ENCODE measurements at places on chromosomes 2 and 18. TPM values are rescaled to one million over a fixed set of nuclear protein-coding genes. Genes with fewer than 3 reads are reported as not detected.

The TXNL1 gene
- 52.0 TPM for total RNA-seq

The C2orf72 gene
- total RNA-seq: 33.5 TPM

The CHCHD5 gene
- 3.8 TPM for total RNA-seq

The MOGAT1 gene
- total RNA-seq: not detected

The SAP130 gene
- total RNA-seq: 11.0 TPM

The USP37 gene
- total RNA-seq: 43.8 TPM

The ENOSF1 gene
- 5.9 TPM for total RNA-seq

The STARD6 gene
- total RNA-seq: not detected

The NGEF gene
- 33.5 TPM for total RNA-seq

The ZSWIM2 gene
- 0.63 TPM for total RNA-seq

The CYP27C1 gene
- 3.1 TPM for total RNA-seq

The STAT4 gene
- total RNA-seq: 6.3 TPM

The C2orf81 gene
- 1.6 TPM for total RNA-seq

The LCT gene
- total RNA-seq: not detected

The CFAP65 gene
- total RNA-seq: 0.63 TPM

The MEIS1 gene
- 27.5 TPM for total RNA-seq

The DSG4 gene
- total RNA-seq: not detected

The ZNF516 gene
- total RNA-seq: 21.9 TPM

The CDK15 gene
- not detected for total RNA-seq

The LYG2 gene
- total RNA-seq: not detected

The MYO7B gene
- not detected for total RNA-seq

The IL36B gene
- not detected for total RNA-seq

The EFHD1 gene
- 0.63 TPM for total RNA-seq

The FHL2 gene
- 4.1 TPM for total RNA-seq

The TEKT4 gene
- not detected for total RNA-seq

The SGPP2 gene
- 1.3 TPM for total RNA-seq

The SPP2 gene
- not detected for total RNA-seq

The GYPC gene
- 8.5 TPM for total RNA-seq

The ALLC gene
- not detected for total RNA-seq

The MBD1 gene
- 96.7 TPM for total RNA-seq

The BCL11A gene
- 313 TPM for total RNA-seq

The ICOS gene
- total RNA-seq: not detected

The ITGB6 gene
- total RNA-seq: not detected

The VAMP8 gene
- 0.94 TPM for total RNA-seq

The SERPINB4 gene
- total RNA-seq: not detected

The SCN2A gene
- 174 TPM for total RNA-seq

The CFAP53 gene
- total RNA-seq: 1.6 TPM

The SERPINB11 gene
- not detected for total RNA-seq

The DAW1 gene
- 2.5 TPM for total RNA-seq

The RGPD4 gene
- total RNA-seq: not detected

Measured in parietal lobe (tissue), 2 donors.